ENCODE measurements at places on chromosomes 11 and 22. TPM values are rescaled to one million over a fixed set of nuclear protein-coding genes. Genes with fewer than 3 reads are reported as not detected.

The PANX3 gene
- total RNA-seq = not detected

- DNase-seq = no peak
These were observed 21.1 kb downstream of the ALG12 start for GRCh38 chr22:49897015-49897684.

- DNase-seq = no peak
These were observed 311.1 kb downstream of the TENM4 start for GRCh38 chr11:79129702-79130101.

GRCh38 chr11:31806186-31806927 is 4.8 kb downstream of the PAX6 start:
- no peak for DNase-seq

DNA sequence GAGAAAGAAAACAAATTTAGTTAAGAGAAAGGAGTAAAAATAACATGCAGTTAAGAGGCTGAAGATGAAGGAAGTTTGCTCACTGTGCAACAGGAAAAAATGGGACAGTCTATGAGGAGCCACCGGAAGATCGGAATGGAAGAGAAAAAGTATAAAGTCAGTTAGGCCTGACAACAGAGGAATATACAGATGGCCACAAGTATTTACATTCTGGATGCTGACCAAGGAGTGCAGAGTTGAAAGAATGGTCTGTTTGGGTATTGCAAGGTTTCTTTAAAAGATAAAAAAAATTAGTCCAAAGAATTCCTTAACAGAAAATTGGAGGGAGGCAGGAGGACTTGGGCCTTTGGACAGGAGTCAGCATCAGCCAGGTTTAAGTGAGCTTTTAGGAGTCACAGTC is 37.5 kb downstream of the RBFOX2 start:
- DNase-seq = no peak

The KMT5B gene
- 56.9 TPM for total RNA-seq

The RHOD gene
- 9.7 TPM for total RNA-seq

GRCh38 chr11:103863497-103863896 is 172.9 kb upstream of the DDI1 start:
- DNase-seq = no peak

The RRAS2 gene
- 42.7 TPM for total RNA-seq

DNA sequence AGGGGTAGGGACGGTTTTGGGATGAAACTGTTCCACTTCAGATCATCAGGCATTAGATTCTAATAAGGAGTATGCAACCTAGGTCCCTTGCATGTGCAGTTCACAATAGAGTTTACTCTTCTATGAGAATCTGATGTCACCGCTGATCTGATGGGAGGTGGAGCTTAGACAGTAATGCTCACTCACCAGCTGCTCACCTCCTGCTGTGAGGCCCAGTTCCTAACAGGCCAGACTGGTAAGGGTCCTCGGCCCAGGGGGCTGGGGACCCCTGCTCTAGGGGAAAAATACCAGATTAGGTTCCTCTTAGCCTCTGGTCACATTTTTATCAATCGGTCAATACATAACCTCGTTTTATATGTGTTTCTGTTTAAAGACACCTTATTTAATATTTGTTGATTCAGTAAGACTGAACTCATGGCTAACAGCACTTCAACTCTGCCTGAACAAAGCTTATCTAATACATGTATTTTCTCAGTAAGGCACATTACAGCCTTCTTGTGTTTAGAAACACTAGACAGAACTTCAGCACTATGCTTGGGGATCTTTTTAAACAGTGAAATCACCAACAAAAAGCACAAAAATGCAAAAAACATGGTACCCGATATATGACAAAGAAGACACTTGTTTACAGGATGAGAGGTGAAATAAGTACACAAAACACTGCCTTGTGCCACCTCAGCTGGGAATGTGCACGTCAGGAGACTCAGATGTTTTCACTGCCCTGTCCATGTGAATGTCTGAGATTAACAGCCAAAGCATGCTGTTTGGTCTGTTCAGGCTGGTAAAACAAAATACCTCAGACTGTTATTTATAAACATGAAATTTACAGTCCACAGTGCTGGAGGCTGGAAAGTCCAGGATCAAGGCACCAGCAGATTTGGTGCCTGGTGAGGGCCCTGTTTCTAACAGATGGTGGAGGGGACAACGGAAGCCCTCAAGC is 107.5 kb downstream of the USP35 start:
- DNase-seq = no peak

- no peak for DNase-seq
These were observed 7.6 kb downstream of the WNT7B start for GRCh38 chr22:45969414-45969799.

GRCh38 chr11:126303623-126304456 is at the start of gene DCPS:
Gene DCPS, plus strand, starts transcription at chr11:126304060. Its CDS starts 21 bp downstream, at chr11:126304081.
- peak; percentile 90 for DNase-seq

The LDHAL6A gene
- total RNA-seq = not detected

GRCh38 chr11:46006418-46007070 is 84.1 kb downstream of the LARGE2 start:
- DNase-seq = no peak

- DNase-seq = no peak
These were observed 9.5 kb downstream of the BCL9L start for GRCh38 chr11:118915941-118916841.

The RIBC2 gene
- total RNA-seq = 1.2 TPM

GRCh38 chr11:47606731-47607130 is 12.5 kb upstream of the C1QTNF4 start:
- no peak for DNase-seq

- no peak for DNase-seq
These were observed 504.6 kb downstream of the BRD1 start for GRCh38 chr22:49322861-49323622.

The NFAM1 gene
- total RNA-seq = 0.55 TPM

The GTSE1 gene
- 7.9 TPM for total RNA-seq

DNA sequence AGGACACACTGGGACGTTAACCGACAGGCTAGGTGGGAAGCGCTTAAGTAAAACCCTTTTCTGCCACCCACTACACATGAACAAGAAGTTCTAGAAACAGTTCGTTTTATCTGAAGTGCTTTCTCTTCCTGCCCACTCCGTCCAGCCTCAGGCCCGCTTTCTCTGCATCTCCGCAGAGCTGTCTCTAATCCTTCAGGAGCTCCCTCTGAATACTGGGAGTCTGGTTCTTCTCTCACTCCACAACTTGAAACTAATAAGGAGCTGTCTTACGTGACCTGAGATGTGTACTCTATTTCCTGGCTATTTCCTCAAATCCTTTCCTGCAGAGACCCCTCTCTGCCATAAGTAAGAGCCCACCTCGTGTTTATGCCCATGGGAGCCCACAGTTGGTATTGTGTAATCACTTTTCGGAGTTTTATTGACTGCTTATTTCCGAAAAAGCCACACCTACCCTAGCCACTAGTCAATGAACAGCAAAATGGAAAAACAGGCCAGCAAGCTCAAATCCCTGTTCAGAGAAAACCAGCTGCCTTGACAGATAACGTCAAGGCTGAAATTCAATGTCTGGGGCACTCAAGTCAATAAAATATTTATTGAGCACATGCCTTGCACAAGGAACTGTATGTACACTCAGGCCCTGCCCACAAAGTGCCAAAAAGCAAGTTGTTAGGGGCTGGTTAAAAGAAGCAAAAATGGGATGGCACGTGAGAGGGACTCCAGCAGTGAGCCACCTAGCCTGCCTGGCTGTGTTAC is 4.9 kb downstream of the PC start:
- no peak for DNase-seq

GRCh38 chr11:17579451-17579850 is 32.4 kb downstream of the OTOG start:
- no peak for DNase-seq

GRCh38 chr11:33982661-33983060 is 68.9 kb upstream of the CAPRIN1 start:
- no peak for DNase-seq

DNA sequence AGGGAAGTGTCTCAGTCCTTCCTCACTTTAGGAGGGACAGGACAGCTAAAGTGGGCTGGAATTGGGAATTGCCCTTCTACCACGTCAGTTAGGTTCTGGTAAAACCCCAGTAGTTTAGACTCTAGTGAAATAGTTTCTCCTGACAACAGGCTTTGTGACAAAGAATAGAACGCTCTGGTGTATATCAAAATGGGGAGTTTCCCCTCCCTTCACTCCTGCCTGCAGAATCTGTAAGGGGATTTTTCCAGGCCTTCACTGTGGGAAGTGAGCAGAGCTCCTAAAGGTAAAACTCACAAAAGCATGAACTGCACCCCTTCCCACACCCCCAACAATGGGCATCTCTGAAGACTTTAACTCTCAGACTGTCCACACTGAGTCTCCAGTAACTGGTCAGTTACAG is 460.9 kb upstream of the LRRC4C start:
- DNase-seq = no peak

The SEPTIN3 gene
- 0.43 TPM for total RNA-seq

The SCUBE1 gene
- total RNA-seq = 5.8 TPM

DNA sequence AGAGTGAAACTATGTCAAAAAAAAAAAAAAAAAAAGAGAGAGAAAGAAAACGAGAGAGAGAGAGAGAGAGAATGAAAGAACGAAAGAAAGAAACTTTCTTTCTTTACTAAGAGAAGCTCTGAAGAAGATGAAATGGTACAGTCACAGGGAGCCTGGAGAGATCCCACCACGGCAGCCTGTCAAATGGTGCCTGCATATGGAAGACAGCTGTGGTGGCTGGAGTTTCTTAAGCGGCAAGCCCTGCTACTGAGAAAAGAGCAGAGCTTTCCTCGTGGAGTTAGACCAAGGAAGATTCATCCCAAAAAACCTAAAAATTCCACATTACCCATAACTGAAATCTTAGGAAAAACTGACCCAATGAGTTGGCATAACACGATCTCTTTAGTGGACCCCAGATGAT is 66.7 kb downstream of the MICAL3 start:
- DNase-seq = no peak

GRCh38 chr22:23862103-23862502 is 4.4 kb downstream of the SLC2A11 start:
- no peak for DNase-seq

DNA sequence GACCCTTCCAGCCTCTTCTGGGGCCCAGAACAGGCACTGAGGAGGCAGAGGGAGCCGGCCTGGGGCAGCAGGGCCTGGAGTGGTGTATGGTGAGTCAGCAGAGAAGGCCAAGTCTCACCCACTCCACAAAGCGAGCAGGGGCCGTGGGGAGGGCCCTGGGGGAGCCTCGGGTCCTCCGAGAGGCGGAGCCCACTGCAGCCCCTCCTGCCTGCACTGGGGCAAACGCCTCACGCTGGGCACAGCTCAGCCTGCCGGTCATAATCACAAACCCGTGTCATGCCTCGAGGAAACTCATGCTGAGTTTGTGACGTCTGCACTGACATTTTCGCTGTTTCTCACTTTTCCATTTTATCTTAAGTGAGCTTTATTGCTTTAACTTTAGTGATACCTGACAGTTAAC is 38.4 kb downstream of the TOLLIP start:
- DNase-seq = no peak
